ENCODE measurements at places on chromosomes 1 and 21. TPM values are rescaled to one million over a fixed set of nuclear protein-coding genes. Genes with fewer than 3 reads are reported as not detected.

FCGR3A gene
- total RNA-seq = 0.59 TPM

DNA sequence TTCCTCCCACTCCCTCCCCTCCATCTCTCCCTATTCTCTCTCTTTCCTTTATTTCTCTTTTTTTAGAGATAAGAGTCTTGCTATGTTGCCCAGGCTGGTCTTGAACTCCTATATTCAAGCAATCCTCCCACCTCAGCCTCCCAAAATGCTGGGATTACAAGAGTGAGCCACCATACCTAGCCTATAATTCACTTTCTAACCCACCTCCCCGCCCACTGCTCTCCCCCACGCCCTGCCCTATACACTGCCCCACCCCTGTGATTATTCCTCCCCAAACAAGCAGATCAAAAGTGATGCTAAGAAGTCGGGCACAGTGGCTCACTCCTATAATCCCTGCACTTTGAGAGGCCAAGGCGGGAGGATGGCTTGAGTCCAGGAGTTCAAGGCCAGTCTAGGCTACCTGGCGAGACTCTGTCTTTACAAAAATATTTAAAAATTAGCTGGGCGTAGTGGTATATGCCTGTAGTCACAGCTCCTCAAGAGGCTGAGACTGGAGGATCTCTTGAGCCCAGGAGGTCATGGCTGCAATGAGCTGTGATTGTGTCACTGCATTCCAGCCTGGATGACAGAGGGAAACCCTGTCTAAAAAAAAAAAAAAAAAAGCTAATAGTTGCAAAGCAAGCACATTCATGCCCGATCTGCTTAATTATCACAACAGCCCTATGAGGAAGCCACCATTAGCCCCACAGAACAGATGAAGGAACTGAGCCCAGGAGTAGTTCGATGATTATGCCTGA lies 12.8 kb upstream of the E2F2 start:
- no peak for DNase-seq

DNA sequence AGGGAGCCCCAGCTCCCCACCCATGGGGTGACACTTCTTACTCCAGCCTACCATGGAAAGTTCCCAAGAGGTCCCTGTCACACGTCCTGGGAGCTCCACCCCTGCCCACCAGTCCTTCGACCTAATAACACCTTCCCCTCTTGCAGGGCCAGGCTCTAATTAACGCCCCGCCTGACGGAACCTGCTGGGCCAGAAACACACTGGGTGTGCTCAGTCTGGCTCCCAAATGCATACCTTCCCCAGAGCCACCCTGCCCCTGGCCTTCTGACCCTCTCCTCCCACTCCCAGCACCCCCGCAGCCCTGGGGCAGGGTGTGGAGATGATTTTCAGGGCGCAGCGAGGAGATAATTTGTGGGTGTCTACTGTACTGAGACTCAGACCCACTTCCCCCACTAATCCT lies 20.6 kb downstream of the PGLYRP3 start:
- DNase-seq = no peak

DNA sequence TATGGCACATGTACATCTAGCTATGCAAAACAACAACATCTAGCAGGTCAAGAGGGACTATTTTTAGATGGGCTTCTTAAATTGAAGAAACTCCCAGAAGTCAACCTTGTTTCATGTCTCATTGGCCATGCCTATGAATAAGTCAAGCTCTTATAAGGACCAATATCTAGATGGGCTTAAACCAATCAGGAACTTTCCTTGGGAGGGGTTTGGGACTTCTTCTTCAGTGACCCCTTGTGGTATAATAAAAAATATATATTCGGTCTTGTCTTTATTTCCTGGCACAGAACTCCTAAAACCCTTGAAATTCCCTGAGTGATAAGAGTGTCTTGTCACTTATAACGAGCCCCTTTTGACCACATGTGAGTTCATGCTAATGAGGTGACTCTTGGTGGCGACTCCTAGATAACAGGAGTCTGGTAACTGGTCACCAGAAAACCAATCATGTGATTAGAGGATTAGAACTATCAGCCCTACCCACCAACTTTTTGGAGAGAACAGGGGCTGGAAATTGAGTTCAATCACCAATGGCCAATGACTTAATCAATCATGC lies 218.3 kb downstream of the HHIPL2 start:
- no peak for DNase-seq

- DNase-seq = no peak
These were observed 5.5 kb upstream of the AGTRAP start for GRCh38 chr1:11730429-11730891.

GRCh38 chr1:119011116-119011515 lies 23.0 kb upstream of the TBX15 start:
- no peak for DNase-seq

All from activated naive CD4-positive, alpha-beta T cell treated with anti-CD3 and anti-CD28 coated beads, Interleukin-2, amount 50 U/mL, for 72 hours (primary cell).